ENCODE measurements at places on chromosomes 12 and 14. TPM values are rescaled to one million over a fixed set of nuclear protein-coding genes. Genes with fewer than 3 reads are reported as not detected.

The TEDC1 gene
- 233 TPM for total RNA-seq

The DEPDC4 gene
- total RNA-seq, result not detected

The SCN8A gene
- 0.65 TPM for total RNA-seq

The MYF5 gene
- not detected for total RNA-seq

The SRGAP1 gene
- 0.10 TPM for total RNA-seq

The DENND5B gene
- total RNA-seq, result 0.52 TPM

The SRRM4 gene
- total RNA-seq, result not detected

The RBMS2 gene
- total RNA-seq, result 16.5 TPM

GRCh38 chr12:28568118-28568517 lies 377.9 kb downstream of the CCDC91 start:
- DNase-seq, result no peak

DNA sequence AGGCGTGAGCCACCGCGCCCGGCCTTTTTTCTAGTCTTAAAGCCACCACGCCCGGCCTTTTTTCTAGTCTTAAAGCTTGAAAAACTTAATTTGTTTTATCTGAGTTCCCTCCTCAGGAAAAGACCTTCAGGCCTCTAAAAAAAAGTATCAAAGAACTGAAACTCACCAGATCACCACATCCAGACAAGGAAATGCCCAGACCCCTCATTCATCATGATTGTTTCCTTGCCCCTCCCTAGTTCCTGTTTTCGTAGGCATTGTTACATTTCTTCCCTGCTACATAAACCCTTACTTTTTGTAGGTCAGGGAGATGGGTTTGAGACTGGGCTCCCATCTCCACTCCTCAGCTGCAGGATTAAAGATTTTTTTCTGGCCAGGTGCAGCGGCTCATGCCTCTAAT lies 21.1 kb upstream of the VWF start:
- DNase-seq, result no peak

GRCh38 chr14:51209457-51209856 lies 30.6 kb upstream of the TMX1 start:
- DNase-seq, result no peak

GRCh38 chr14:99460793-99461192 lies 19.9 kb downstream of the SETD3 start:
- DNase-seq, result no peak

GRCh38 chr12:459430-460258 lies at the start of gene B4GALNT3:
Gene B4GALNT3, plus strand, starts transcription at chr12:459939. Its CDS starts 438 bp downstream, at chr12:460377.
- DNase-seq, result peak; percentile 37

DNA sequence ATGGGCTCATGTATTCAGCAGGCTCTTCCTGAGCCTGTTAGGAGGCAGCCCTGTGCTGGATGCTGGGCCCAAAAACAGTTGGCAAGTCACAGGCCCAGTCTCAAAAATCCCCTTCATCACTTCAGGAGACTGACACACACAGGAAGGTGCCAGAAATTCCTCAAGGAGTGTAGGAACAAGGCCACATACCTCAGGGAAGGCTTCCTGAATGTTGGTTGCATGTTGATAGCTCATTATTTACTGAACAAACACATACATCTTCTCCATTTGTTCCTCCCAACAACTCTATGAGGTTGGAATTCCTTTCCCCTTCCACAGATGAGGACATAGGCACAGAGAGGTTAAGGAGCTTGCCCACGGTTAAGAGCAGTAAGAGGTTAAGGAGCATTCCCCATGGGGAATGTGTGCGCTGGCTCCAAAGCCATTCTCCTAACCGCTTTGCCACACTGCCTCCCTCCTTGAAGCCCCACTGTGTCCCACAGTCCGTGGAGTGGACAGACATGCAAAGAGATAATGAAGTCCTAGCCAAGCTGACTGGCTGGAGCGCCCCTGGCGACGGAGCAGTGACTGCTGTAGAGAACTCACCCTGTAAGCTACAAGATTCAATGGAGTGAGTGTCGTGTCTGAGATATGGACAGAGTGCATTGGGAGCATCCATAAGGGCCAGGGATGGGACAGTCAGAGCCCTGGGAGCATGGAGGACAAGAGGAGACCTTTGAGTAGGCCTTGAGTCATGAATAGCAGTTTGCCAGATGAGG lies 3.3 kb downstream of the HHIPL1 start:
- DNase-seq, result no peak

DNA sequence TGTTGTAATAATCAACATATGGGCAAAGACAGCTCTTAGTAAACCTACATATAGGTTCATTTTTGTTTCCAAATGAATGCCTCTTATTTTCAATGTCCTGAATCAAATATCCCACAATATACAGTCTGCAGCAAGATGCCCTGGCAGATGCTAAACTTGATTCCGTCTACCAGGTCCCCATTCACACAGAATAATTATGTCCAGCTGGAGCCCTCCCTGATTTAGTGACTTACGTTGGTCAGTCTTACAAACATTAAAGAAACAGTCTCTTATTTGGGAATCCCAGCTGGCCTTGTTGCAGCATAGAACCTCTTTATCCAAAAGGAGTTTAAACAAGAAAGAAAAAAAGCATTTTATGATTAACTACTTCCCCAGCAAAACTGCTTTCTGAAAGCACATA lies 82.7 kb upstream of the BMP4 start:
- no peak for DNase-seq

DNA sequence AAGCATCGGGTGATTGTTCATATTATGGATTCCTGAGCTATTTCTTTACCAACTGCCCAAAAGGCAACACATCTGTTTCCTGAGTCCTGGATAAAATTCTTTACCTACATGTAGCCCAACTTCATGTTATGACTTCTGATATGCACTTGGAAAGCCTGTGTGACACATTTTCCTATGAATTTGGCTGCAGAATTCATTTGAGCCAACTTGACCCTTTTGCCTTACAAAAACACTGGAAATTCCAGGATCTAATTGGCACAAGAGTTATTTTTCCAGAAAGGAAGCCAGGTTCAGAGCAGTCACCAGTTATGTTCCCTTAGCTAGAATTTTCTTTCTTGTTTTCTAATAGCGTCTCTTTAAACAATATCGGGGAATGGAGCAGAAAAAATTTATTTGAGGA lies 202.5 kb upstream of the LRIG3 start:
- DNase-seq, result no peak

- peak; percentile 60 for DNase-seq
Observed at GRCh38 chr14:20413744-20414082, 412 bp upstream of the TEP1 start.

- no peak for DNase-seq
Observed at GRCh38 chr12:114821570-114821969, 137.6 kb upstream of the TBX3 start.

All from natural killer cell (primary cell).